ENCODE measurements at places on chromosomes 13 and 19.

DNA sequence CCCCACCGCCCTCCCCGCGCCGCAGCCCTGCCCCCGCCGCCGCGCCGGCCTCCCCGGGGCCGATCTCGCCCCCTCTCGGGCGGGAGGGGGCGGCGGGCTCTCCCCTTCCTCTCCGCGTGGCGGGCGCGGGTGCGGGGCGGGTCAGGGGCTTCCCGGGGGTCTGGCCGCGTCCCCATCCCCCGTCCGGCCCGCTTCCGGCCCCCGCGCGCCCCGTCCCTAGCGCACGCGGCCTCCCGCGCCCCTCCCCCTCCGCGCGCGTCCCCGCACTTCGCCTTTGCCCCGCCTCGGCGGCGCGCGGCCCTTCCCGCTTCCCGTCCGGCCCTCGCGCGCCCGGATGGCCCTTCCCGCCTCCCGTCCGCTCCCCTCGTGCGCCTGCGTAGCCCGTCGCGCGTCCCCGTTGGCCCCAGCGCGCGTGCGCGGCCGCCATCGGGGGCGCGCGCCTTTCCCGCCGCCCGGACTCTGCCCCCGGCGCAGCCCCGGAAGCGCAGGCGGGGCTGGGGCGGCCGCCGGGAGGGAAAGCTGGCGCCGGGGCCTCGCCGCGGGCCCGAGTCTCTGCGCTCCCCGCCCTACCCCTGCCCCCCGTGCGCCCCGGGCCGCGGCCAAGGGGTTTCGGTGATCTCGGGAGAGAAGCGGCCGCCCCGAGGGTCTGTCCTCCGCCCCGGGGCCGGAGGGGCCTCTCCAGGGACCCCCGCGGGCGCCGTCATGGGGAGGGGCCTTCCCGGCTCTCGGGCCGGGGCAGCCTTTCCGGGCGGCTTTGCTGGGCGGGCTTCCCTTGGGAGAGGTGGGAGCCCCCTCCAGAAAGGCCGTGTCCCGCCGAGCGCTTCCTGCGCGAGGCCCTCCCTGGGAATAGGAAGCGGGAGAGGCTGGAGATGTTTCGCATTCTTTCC is 519 bp downstream of the PTBP1 start:
- DNase-seq = peak; percentile 80

DNA sequence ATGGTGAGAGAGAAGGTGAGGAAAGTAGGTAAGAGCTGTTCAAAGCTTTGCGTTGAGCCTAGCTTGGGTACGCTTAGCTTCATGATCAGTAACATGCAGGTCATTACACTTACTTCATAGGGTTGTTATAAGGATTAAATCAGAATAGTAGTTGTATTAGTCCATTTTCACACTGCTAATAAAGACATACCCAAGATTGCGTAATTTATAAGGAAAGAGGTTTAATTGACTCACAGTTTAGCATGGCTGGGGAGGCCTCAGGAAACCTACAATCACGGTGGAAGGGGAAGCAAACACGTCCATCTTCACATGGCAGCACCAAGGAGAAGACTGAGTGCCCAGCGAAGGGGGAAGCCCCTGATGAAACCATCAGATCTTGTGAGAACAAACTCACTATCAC is 21.9 kb downstream of the GPALPP1 start:
- DNase-seq = no peak

- DNase-seq = no peak
These were observed 9.8 kb upstream of the MZF1 start for GRCh38 chr19:58582985-58583384.

DNA sequence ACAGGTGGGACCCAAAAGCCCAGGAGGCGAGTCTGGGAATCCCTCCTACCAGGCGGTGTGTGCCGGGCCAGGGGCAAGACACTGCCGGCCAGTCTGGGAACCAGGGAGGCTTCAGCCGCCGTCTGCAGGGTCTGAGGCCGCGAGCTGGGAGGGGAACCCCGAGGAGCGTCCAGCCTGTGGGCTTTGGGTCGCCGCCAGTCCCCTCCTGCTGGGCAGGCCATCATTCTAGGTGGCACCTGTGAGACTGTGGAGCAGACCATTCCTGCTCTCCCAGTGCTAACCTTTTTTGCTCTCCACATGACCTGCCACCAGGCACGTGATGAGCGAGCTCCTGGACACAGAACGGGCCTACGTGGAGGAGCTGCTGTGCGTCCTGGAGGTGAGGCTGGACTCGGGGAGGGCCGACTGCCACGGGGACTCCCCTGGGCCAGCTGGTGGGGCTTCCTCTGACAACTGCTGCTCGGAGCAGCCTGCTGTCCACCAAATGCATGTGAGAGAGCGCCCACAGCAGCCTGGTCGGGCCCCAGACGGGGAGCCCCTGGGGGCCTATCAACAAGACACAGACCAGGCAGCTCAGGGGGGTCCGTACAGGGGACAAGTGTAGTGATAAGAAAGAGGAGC is 24.6 kb upstream of the F7 start:
- DNase-seq = no peak

DNA sequence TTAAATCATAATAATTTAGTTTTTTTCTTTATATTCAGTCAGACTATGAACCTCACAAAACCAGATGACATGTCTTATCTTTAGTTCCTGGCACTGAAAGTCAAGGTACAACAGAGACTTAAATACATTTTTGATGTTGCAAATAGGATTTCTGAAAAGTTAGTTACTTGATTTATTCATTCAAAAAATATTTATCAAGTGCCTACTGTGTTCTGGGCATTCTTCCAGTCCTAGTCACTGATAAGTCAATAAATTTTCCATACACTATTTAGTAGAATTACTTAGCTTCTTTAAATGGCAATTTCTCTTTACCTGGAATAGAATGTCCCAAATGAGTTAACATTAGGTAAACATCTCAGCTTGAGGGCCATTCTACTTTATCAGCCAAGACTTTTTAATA is 938.3 kb upstream of the PCDH9 start:
- DNase-seq = no peak

- DNase-seq = no peak
These were observed 867.1 kb downstream of the UQCRFS1 start for GRCh38 chr19:28345811-28346210.

DNA sequence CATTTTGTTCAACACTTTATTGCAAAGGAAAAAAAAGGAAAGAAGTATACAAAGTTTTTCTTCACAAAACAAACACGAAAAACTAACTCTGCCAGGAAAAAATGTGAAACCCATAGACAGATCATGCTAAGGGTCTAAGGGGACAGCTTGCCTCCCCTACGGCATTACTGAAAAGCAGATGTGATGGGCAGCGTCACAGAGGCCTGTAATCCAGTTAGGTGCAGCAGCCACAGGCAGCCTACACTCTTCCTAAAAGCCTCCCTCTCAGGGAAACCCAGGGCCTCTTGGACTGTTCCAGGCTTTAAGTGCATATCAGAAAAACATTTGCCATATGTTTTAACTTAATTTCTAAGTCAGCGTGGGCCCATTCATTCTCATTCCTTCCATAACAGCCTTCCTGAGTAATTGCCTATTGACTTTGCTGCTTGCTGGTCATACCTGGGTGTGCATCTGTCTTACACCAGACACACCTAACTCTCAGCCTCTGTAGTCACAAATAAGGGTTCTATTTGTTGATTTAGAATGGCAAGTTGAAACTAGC is 135.7 kb upstream of the SERP2 start:
- no peak for DNase-seq

GRCh38 chr13:94707400-94708021 is 4.8 kb downstream of the SOX21 start:
- DNase-seq = no peak

DNA sequence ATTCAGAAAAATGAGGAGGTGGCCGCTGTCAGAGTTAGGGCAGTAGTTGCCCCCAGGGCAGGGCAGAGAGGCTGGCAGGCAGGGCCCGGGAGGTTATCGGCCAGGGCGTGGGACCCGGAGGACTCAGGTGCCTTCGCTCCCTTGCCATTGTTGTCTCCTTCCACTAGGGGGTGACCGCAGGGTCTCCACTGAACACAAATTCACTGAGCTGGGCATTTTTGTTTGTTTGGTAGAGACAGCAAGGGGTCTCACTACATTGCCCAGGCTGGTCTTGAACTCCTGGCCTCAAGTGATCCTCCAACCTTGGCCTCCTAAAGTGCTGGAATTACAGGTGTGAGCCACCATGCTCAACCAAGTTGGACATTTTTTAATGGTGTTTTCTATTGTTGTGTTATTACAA is 25.1 kb downstream of the CARS2 start:
- DNase-seq = no peak

DNA sequence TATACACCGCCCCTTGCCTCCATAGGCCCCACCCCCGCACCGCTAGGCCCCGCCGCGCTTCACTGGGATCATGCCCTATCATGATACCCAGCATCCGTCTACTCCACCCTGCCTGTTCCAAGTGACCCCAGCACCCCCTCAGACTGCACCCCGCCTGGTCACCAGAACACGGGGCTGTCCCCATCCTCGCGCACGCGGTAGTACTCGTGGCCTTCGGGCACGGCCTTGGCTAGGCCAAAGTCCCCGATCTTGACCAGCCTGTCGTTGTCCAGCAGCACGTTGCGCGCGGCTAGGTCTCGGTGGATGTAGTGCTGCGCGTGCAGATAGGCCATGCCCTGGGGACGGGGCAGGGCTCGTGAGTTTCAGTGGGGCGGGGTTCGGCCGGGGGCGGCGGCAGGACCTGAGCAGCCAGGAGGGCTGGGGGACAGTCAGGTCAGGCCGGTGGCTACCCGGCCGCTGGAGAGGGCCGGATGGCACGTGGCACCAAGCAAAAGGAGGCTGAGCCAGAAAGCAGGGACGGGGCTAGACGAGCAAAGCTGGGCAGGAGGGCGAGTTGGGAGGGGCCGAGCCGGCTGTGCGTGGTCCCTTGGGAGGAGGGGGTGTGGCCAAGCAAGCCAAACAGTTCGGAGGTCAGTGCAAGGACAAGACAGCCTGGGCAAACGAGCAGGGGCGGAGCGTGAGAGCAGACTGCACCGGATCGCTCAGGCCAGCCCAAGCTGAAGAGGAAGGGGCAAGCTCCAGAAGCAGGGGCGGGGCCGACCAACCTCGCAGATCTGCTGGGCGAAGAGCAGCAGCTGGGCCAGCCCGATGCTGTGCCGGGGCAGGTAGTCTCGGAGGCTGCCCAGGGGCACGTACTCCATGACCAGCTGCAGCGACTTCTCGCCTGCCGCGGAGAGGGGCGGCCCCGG is 13.6 kb upstream of the ICAM3 start:
- DNase-seq = peak; percentile 81

All from tibial nerve (tissue), 4 donors.